ENCODE measurements at places on chromosomes 7 and 10. TPM values are rescaled to one million over a fixed set of nuclear protein-coding genes. Genes with fewer than 3 reads are reported as not detected.
A peak's percentile ranks its signal among the peaks of the same experiment; 100 is the strongest.

The ZCWPW1 gene
- 1.4 TPM for total RNA-seq

The CCDC3 gene
- 6.5 TPM for total RNA-seq

The HHEX gene
- 16.2 TPM for total RNA-seq

The LMTK2 gene
- total RNA-seq = 13.4 TPM

GRCh38 chr10:59857921-59858320 is 48.4 kb downstream of the CCDC6 start:
- no peak overlapping the region for H3K27ac ChIP-seq
- no peaks in the 10 kb centered on the region for H3K36me3 ChIP-seq
- no peaks in the 10 kb centered on the region for H3K27me3 ChIP-seq
- H3K4me3 ChIP-seq = no peak overlapping the region
- H3K4me1 ChIP-seq = no peaks in the 10 kb centered on the region
- DNase-seq = no peak

GRCh38 chr7:71937840-71938371 is 474.2 kb downstream of the CALN1 start:
- no peak overlapping the region for H3K27ac ChIP-seq
- DNase-seq = no peak
- H3K27me3 ChIP-seq = no peaks in the 10 kb centered on the region
- no peaks in the 10 kb centered on the region for H3K4me1 ChIP-seq

DNA sequence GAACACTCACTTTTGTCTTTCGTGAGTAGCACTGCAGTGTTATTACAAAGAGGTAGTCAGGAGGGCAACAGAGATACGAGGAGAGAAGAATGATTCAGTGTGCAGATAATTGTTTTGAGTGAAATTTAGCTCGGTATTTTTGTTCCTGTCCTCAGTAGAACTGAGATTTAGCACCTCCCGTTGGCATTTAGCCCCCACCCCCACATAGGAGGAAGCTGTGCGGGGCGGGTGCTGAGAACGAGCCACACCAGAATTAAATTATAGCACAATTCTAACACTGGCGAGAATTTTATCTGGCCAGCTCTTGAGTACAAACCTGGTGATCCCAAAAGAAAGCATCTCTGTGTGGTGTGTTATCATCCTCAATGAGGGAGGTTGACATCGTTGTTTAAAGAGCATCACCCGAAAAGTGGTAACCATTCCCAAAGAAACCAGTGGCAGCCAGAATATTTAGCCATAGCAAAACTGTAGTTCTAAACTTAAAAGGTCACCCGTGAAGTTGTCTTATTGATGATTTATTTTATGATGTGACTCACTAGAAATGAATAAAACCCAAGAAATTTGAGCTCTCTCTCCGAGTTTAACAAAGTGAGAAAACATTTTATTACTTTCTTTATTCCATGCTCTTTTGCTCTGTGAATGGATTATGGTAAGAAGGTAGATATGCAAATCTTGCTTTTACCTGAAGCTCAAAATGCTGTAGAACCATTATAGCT is 612.2 kb downstream of the SUGCT start:
- no peak for DNase-seq
- no peaks in the 10 kb centered on the region for H3K27me3 ChIP-seq
- no peak overlapping the region for H3K27ac ChIP-seq

GRCh38 chr7:130935564-130936157 is 201.7 kb upstream of the KLF14 start:
- DNase-seq = no peak
- no peak overlapping the region for H3K4me3 ChIP-seq
- H3K4me1 ChIP-seq = peaks cover 3% of the 10 kb centered on the region
- no peak overlapping the region for H3K27ac ChIP-seq

DNA sequence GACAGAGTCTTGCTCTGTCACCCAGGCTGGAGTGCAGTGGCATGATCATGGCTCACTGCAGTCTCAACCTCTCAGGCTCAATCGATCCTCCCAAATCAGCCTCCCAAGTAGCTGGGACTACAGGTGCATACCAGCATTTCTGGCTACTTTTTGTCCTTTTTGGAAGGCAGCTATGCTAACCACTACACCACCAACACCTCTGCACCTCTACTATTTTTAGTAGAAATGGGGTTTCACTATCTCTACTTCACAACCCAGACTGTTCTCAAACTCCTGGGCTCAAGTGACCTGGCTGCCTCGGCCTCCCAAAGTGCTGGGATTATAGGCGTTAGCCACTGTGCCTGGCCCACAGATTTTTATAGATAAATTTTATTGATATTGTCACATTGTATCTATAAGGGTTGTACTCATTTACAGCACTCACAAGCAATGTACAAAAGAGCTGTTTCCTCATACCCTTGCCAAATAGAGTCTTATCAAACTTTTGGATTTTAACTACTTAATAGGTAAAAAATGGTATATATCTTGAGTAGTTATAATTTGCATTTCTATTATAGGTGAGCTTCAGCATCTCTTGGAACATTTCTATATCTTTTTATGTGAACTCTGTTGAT is 23.7 kb downstream of the PRR15 start:
- no peak overlapping the region for H3K4me3 ChIP-seq
- H3K36me3 ChIP-seq = no peaks in the 10 kb centered on the region
- H3K27me3 ChIP-seq = no peaks in the 10 kb centered on the region
- no peaks in the 10 kb centered on the region for H3K4me1 ChIP-seq
- H3K27ac ChIP-seq = no peak overlapping the region

GRCh38 chr7:140390466-140391190 is 7.7 kb downstream of the SLC37A3 start:
- no peak for DNase-seq
- peak overlapping the region; percentile 42 for H3K27ac ChIP-seq
- H3K4me3 ChIP-seq = no peak overlapping the region
- H3K36me3 ChIP-seq = no peaks in the 10 kb centered on the region
- no peaks in the 10 kb centered on the region for H3K4me1 ChIP-seq
